ENCODE measurements at places on chromosomes 12 and 14.

- DNase-seq, result no peak
These were observed 15.2 kb upstream of the PRKAG1 start for GRCh38 chr12:49033611-49034285.

GRCh38 chr14:102786768-102787167 lies 9.5 kb downstream of the TRAF3 start:
- DNase-seq, result peak; percentile 78

DNA sequence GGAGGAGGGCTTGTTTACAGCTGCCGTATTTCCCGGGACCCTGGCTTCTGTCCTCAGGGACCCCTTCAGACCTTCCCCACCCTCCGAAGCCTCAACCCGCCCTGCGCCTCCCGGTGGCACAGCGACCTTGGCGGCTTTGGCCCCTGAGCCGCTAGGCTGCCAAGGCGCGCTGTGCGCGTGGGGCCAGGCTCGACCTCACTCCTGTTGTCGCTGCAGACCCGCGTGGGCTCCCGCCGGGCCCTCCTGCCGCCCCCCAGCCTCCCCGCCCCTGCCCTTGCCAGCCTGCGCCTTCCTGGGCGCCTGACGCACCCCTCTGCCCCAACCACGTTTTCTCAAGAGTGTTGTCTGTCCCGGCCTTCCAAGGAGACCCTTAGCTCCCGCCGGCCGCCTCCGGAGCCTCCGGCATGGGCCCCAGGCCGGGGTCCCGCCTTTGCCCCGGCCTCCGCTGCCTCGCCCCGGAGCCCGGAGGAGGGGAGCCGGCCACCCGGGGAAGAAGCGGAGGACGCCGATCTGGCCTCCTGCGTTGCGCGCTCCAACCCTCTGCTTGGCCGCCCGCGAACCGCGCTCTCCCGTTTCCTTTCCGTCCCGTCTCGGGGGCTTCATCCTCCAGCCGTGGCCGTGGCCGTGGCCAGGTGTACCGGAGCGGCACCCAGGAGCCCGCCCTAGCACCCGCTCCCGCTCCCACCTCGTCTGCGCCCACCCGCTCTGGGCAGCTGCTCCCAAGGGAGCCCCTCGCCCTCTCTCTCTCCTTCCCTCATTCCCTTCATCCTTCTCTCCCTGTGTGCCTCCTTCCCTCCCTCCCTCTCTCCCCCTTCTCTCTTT lies 19.9 kb downstream of the PPP2R5C start:
- DNase-seq, result no peak

GRCh38 chr12:81221681-81222080 lies 143.8 kb downstream of the ACSS3 start:
- no peak for DNase-seq

DNA sequence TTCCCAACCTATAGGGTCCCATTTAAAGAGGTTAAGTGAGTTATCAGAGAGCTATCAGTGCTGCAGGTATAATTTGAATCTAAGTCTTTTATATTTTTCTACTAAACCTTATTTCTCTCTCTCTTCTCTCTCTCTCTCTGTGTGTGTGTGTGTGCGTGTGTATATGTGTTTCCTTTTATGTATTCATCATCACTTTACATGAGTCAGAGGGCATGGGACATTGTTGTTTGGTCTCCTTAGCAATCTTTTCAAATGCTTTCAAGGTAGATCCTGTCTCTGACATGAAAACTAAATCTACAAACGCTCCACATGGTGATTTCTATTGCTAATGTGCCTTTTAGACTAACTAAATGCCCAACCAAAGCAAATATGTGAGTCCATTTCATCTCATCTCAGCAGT lies 459.7 kb downstream of the BTG1 start:
- no peak for DNase-seq

DNA sequence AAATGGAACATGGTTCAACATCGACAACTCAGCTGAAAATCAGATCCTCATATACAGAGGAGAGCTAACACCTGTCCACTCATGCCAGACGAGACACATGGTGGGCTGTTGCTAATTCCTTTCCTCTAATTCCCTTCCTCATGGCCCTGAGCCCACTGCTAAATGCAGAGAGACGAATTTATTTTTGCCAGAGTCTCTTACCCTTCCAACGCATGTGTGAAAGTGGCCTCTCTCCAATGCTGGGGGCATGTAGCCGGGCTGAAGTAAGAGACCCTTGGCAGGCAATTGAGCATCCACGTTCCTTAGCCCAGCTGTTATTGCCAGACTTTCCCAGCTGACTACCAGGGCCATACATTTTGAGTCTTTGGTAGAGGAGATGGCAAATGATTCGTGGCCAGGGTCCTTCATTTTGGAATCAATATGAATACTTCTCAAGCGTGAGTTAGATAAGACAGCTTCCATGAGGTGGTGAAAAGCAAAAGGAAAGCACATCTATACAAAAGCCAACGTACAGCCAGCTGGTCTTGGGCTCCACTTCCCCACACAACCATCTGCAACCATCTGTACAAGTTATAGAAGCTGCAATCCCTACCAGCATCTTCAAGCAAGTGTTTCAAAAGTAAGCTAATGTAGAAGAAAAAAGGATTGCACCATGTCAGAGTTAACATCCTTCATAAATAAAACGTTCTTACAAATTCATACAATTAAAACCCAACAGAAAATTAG lies 28.6 kb downstream of the CORO1C start:
- no peak for DNase-seq

DNA sequence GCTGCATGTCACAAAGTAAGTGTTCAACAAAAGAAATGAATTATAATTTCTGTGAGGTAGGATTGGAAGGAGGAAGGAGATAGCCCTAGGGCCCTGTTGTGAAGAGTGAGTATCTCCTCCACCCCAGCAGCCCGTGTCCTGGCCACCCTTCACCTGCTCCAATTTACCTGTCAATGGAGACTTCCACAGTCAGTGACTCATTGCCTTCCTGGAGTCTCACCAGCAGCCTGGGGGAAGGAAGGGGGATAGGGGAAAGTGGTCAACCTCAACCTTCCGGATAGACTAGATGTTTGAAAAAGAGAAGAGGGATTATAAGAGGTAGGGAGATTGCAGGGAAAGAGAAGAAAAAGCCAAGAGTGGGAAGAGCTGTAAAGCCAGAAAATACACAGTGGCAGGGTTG lies 9.2 kb downstream of the STAT2 start:
- DNase-seq, result no peak

DNA sequence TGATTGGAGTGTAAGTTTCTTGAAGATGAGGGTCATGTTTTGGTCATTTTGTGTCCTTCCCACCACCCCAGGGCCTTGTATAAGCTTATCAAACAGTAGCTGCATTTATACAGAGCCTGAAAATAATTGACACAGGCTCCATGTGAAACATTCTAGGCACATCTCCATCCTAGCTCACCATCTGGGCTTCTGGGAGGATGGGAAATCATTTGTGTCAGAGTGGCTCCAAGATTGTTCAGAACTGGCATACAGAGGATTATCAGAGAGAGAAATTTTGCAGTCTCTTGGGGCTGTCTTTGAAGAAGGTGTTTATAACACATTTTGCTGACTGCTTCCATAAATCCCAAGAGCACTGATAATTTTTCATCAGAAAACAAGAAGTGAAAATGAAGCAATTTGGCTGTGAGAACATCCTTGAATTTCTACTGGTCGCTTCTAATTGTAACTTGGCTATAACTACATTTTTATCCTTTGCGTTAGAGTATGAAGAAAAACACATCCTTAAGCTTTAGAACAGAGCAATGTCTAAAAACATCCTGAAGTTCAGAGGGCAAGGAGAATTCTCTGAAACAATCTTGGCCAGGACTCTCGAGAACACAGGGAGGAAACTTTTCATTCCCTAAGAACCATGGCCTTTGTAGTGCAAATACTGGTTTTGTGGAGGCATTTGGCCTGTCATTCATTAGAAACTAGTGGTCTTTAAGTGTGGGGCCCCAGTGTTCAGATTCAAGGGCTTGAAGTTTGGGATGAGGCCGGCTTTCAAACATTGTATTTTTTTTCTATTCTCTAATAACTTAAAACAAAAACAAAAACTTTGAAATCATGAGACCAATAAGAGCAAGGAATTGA lies 151.1 kb downstream of the DACT1 start:
- DNase-seq, result no peak

GRCh38 chr12:91249518-91250272 lies 67.1 kb upstream of the DCN start:
- DNase-seq, result no peak

- no peak for DNase-seq
These were observed 27.9 kb downstream of the OAS2 start for GRCh38 chr12:113006206-113006605.

GRCh38 chr12:19624491-19624890 lies 185.2 kb downstream of the AEBP2 start:
- DNase-seq, result no peak

DNA sequence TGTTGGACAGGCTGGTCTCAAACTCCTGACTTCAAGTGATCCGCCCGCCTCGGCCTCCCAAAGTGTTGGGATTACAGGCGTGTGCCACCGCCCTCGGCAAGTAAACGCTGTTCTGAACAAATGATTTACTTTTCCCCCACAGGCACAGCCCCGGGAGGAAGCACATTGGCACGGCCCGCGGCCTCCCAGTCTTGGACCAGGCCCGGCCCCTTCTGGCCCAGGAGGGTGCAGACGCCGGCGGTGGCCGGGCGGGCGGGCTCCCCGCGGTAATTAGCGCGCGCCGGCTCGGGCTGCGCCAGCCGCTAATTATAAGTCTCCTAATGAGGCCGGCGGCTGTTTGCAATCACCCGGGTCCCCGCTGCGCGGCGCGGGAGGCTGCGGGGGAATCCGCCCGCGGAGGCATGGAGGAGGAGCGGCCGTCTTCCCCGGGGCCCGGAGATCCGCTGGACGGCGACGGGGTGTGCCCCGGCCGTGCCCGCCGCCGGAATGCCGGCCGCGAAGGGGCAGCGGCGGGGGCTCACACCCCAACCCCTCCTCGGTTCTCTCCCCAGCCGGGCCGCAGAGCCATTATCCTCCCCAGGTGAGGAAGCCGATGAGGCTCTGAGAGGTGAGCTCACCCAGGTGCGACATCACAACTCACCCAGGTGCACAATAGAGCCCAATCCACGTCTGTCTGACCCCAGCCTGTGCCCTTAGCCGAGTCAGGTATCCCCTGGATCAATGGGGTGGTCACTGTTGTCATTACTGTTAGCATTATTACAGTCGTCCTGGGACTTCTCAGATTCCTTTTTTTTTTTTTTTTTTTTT lies 3.3 kb upstream of the POP5 start:
- peak; percentile 35 for DNase-seq

- DNase-seq, result no peak
These were observed 52.8 kb upstream of the LHX5 start for GRCh38 chr12:113524495-113524894.

GRCh38 chr14:64765740-64766302 lies 61.6 kb downstream of the PLEKHG3 start:
- DNase-seq, result no peak

- DNase-seq, result no peak
These were observed 227.7 kb upstream of the HMGA2 start for GRCh38 chr12:65596514-65597091.

DNA sequence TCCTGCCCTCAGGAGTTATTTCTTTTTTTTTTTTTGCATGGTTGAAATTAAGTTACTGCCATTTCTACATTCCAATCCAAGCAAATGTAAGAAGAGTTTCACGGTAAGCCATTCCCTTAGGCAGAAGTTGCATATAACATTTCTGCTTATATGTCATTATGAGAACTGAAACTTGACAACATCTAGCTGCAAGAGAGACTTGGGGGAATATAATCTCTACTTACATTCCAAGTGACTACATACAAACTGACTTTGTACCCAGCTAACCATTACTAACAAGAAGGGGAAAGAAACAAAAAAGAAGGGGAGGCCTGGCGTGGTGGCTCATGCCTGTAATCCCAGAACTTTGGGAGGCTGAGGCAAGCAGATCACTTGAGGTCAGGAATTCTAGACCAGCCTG lies 7.3 kb upstream of the RESF1 start:
- peak; percentile 41 for DNase-seq

GRCh38 chr12:80192087-80192486 lies 92.8 kb downstream of the OTOGL start:
- DNase-seq, result peak; percentile 26

DNA sequence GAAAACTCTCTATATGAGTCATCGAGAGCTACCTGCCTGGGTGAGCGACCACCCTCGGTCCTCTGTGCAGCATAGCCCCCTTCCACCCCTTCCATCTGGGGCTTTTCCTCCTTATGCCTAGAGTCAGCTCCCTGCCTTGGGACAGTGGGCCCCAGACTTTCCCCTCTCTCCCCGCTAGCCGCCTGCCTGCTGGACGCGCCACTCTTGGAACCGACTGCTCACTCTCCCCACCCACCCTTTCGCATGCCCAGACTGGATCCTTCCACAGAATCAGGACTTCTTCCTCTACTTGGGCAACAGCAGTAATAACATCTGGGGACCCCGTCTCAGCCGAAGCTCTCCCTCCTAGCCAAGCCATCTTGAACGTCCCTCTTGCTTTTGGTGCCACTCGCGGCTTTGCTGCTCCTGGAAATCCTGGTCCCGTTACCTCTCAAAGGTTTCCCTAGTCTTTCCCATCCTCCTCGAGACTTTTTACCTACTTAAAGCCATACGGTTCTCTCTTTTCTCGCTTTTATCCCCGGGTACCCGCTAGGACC lies 671 bp downstream of the ESYT1 start:
- DNase-seq, result peak; percentile 24

GRCh38 chr12:124504273-124505000 lies 63.0 kb downstream of the NCOR2 start:
- DNase-seq, result no peak

DNA sequence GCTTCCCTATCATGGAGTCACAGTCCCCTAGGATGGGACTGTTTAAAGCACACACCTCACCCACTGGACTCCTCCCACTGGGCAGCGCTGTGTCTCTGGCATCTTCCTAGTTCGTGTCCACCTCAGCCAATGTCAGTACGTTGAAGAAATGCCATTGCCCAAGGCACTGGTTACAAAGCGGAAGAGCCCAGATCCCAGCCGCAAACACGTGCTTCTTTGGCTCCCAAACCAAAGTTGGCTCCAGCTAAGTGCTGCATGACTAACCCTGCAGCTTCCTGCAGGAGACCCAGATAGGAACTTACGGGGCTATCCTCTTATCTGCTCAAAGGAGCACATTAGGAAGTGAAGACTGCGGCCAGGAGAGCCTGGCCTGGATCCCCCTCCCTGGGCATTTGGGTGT lies 9.3 kb downstream of the SYNE3 start:
- DNase-seq, result no peak

- peak; percentile 85 for DNase-seq
These were observed 2.3 kb upstream of the AGAP2 start for GRCh38 chr12:57740656-57741412.

GRCh38 chr14:84064316-84065125 lies 1465.4 kb upstream of the FLRT2 start:
- no peak for DNase-seq

Data from GM12865 (cell line).